Activated T-cell treated with anti-CD3 and anti-CD28 coated beads for 1 hour (primary cell): ENCODE measurements at places on chromosomes 5 and 9.

DNA sequence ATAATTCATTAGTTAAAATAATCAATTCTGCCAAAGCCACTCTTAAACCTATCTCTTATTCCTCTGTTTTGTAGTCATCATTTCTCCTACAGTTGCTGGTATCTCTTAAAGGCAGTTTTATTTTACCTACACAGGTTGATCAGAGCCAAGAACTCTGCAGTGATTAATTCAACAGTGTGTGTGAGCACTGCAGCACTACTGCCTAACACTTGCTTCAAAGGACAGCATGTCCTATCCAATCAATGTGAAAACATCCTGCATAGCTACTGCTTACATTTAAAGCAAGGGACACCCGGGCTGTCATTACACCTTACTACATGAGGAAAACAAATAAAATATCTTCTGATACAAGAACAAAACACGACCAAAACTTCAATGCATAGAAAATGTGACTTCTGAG lies 45.1 kb upstream of the HK3 start:
- DNase-seq: no peak

GRCh38 chr5:125424402-125425141 lies 678.1 kb upstream of the ZNF608 start:
- DNase-seq: no peak

DNA sequence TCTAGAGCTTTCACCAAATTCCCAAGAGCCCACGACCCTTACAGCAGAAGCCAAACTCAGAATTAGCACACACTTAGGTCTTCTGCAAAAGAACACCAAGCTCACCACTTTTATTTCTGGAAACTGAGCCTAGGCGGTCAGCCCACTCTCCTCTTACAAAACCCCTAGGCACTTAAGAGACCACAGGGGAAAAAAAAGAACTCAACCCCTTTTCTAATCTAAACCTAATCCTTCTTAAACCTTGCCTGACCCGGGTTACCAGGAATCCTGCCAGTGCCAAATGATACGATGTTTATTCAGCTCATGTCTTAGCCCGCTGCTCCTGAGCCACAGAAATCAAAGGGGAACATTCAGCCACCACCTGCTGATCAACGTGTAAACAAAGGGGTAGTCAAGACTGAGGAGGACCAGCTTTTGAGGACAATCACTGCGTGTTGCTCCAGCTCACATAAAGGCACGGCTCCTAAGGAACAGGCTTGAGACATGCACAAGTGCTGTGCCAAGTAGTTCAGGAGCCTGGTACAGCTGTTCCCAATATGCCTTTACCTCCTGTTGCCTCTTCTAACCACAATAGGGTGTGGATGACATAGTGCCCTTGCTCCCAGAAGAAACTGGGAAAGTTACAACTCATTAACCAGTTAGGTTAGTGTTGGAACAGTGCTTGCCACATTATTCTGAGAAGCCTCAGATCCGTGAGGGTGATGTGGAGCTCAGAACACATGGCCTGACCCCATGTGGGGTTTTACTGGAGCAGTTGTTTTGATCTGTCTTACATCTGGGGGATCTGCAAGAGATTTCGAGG lies 49.3 kb downstream of the ZFAND5 start:
- no peak for DNase-seq

GRCh38 chr5:55220433-55221185 lies 6.5 kb downstream of the MCIDAS start:
- DNase-seq: no peak

DNA sequence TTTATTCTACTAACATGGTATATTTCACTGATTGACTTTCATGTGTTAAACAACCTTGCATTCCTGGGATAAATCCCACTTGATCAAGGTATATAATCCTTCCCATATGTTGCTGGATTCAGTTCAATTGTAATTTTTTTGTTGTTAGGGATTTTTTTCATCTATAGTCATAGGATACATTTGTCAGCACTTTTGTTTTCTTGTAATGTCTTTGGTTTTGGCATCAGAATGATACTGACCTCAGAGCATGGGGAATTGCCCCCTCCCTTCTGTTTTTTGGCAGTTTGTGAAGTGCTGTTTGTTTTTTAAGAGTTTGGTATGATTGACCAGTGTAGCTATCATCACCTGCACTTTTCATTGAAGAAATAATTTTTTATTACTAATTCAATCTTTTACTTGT lies 176.8 kb upstream of the RASEF start:
- DNase-seq: no peak

- DNase-seq: no peak
Observed at GRCh38 chr5:88682131-88682530, 200.9 kb downstream of the MEF2C start.

DNA sequence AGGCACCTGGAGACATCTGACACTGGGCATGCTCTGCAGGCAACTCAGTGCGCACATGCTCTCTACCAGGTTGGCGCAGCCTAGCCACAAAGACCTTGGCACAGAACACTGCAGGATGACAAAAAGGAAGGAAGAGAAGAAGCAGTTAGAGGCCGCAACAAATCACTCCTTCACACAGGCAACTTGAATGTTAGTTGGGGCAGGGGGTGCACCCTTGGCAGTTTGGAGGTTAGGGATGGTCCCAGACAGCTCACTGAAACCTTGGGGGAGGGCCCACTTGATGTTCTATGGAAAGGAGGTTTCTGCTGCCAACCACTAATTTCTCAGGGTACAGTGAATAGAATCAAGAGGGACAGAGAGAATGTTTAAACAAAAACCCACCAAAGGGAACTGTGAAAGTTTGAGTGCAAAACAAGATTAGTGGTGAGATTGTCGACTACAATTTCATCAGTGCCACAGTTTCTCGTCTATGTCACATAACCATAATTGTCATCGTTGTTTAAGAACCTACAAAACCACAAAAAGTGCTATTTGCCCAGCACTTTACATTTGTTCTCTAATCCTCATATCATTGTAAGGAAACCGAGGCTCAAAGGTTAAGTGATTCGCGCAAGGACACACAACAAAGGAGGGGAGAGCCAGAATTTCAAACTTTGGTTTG lies 48.7 kb downstream of the FBXW11 start:
- no peak for DNase-seq

DNA sequence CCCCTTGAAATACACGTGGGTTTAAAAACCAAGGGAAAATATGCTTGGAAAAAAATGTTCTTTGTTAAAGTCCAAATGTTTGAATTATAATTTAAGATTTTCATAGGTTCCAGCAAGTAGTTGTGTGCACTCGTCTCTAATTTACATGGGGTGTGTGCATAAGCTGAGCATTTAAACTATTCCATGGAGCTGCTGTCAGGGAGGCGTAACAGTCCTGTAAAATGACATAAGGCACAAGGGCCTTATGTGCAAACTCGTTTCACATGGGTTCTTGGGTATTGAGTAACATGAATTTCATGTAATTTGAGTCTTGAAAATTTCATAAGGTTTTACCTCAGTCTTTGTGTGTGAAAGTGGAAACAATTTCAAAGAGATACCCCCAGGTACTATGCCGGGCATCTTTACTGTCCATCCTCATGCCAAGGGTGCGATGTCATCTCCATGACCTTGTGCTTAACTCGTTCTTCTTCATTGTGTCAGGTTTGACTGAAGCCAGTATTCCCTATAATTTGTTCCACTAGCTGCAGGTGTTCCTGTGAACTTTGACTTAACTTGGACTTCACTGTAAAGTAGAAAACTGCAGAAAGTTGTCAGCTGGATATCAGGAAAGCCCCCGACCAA lies 359.3 kb downstream of the SH3GL2 start:
- no peak for DNase-seq

- DNase-seq: no peak
Observed at GRCh38 chr5:149300441-149300840, 28.8 kb downstream of the AFAP1L1 start.

DNA sequence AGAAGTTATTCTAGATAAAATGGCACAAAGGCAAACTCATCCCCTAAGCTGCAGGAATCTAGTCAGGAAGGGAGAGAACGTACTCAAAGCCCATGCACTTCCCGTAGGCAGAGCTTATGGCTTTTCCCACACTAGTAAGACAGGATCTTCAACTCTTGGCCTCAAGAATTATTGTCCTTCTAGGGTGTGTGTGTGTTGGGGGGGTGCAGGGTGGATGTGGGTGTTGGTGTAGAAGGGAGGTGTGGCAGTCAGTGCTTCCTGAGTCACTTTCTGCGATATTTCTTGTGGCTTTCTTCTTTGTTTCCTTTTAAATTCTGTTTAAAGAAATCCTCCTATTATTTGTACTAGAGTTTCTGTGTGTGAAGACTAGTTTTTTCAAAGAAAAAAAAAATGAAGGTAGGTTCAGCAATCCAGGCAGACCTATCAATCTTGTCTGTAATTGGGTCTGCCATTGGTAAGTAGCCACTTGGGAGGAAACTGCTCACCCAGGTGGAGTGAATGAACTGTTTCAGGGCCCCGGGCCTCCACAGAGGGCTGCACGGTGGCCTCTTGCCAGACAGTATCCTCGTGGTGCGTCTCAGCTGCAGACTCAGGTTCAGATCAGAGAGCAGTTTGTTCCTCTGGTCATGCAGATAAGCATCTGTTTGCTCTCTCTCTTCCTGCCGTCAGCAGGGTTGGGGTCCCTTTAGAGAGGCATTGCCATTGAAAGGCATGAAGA lies 131.9 kb downstream of the NPR3 start:
- no peak for DNase-seq

- no peak for DNase-seq
Observed at GRCh38 chr9:27073841-27074728, 34.9 kb upstream of the TEK start.

- DNase-seq: no peak
Observed at GRCh38 chr9:91047993-91048607, 246.5 kb downstream of the SYK start.

- peak; percentile 53 for DNase-seq
Observed at GRCh38 chr5:141692919-141693725, 11.1 kb upstream of the ARAP3 start.

- no peak for DNase-seq
Observed at GRCh38 chr5:97136475-97136874, 5.9 kb downstream of the LIX1 start.

- no peak for DNase-seq
Observed at GRCh38 chr5:153534102-153534501, 43.6 kb downstream of the GRIA1 start.

GRCh38 chr5:32144378-32145207 lies 29.5 kb downstream of the GOLPH3 start:
- DNase-seq: no peak

- no peak for DNase-seq
Observed at GRCh38 chr9:91549177-91549576, 125.5 kb upstream of the NFIL3 start.

- DNase-seq: no peak
Observed at GRCh38 chr9:121972501-121972981, 120.6 kb downstream of the TTLL11 start.

DNA sequence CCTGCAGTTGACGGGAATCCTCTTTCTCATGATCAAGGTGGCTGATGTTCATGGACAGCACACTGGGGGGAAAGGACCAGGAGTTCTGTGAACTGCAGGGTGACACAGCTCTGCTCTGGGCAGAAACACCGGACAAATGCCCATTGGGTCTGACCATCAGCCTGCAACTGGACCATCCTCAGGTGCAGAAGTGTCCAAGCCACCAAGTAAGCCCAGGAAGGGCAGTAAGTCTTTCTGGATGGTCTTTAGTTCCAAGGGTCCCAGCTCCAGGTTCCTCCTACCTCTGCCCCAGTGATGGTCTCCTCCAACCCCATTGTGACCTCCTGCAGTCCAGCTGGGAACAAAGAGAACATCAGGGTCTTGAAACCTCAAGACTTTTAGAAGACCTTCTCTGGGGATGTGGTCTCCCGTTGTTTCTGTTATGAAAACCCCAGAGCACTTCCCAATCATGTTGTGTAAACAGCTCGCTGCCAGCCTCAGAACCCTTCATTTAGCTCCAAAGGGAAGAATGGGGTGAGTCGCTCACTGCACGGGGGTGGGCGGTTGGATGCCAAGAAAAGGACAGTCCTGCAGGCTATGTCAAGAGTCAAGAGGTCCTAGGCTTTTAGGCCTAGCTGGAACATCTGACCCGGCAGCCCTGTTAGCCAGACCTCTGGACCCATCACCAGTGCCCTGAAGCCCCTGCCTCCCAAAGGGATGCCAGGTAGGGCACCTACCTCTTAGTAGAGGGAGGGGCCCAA lies 41.8 kb upstream of the TCF7 start:
- DNase-seq: no peak

DNA sequence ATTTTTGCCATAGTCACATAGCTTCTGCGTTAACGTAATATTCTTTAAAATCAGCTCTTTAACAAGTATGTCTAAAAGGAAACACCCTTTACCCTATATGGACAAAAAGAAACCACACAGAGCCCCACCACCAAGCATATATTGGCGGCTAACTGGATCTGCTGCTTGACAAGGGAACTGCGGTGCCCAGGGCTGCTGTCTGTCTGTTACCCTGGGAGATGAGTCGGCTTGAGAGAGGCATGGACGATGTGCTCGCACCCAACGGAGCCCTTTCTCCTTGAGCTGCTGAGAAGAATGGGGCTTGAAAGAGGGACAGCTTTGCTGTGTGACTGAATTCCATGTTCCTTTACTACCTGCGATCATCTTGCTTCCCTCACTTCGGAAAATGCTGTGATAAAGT lies 158.6 kb upstream of the SHB start:
- DNase-seq: peak; percentile 4

DNA sequence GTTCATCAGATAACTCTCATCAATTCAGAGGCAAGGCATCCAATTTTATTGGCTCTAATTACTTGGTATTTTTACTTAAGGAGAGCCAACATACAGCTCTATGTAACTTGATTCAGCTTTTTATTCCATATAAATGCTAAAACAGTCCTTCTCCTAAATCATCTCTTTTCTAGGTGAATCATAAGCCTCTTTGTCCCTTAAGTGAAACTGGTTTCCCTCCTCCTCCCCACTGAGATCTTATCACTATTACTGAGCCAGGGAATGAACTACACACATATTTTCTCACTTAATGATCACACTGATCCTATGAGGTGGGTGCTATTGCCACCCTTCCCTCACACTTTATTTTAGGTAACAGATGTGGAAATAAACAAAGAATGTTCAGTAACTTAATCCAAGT lies 1143.8 kb downstream of the MAT2B start:
- no peak for DNase-seq

DNA sequence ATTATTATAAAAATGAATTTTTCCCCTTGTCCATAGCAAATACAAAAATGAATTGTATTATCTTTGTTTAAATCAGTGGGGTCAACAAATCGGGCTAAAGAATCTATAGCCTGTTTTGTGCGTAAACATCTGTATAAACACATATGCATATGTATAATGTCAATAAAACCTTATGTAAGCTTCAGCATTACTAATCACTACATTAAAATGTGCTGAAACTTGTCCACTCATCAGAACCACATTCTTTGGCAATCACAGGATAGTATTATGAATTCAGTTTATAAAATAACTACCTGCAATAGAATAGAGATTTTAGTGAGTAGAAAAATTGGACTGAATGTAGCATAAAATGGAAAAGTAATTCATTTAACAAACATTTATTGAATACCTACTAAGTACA lies 30.6 kb downstream of the RGMB start:
- DNase-seq: no peak

- no peak for DNase-seq
Observed at GRCh38 chr5:84487963-84488362, 103.3 kb upstream of the EDIL3 start.

DNA sequence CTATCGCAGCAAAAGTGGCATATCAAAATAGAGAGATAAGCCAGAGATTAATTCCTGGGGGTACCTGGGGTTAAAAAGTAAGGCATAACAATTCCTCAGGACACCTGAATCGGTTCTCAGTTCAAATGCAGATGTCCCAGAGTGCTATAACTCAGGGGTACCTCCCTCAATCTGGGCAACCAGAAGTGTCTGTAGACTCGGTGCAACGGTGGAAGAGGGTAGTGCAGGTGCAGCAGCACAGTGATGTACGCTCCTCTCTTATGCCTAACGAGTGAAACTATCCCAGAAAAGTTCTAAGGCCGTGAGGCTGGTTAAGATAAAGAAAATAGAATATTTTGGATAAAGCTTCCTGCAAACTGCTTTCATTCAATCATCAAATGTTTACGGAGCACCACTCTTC lies 7.9 kb upstream of the NR4A3 start:
- DNase-seq: no peak
